Stimulated activated CD4-positive, alpha-beta T cell treated with anti-CD3 and anti-CD28 coated beads, Interleukin-15, amount 100 ng/mL, for 1 hour (primary cell): ENCODE measurements at places on chromosomes 6 and 20.

DNA sequence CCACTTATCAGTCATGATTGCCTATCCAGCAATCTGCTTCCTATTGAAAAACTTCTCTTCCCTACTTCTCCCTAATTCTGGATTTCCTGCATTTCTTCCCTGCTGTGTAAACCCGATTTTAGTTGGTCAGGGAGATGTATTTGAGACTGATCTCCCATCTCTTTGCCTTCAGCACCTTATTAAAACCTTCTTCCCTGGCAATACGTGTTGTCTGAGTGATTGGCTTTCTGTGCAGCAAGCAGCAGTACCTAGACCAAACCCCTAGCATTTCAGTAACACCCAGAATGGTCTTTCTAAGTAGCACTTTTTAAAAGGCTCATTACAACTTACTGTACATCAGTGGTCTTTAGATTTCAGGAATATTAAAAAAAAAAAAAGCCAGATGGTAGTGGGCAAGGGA lies 99.1 kb upstream of the PDE10A start:
- DNase-seq = no peak

DNA sequence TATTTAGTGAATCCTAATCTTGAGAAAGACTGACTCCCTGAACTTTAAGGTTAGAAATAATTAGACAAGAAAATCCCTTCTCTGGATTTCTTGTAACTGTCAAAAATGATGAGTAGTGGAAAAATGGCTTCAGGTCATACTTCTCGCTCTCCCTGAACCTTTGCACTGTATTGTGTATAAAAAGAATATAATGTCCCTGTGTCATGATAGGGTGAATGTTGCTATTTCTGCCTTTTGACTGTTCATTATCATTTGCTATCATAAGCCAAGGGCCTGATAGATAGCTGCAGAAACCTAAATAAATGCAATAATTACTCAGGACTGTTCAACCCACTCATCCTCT lies 39.3 kb downstream of the ALDH8A1 start:
- no peak for DNase-seq

DNA sequence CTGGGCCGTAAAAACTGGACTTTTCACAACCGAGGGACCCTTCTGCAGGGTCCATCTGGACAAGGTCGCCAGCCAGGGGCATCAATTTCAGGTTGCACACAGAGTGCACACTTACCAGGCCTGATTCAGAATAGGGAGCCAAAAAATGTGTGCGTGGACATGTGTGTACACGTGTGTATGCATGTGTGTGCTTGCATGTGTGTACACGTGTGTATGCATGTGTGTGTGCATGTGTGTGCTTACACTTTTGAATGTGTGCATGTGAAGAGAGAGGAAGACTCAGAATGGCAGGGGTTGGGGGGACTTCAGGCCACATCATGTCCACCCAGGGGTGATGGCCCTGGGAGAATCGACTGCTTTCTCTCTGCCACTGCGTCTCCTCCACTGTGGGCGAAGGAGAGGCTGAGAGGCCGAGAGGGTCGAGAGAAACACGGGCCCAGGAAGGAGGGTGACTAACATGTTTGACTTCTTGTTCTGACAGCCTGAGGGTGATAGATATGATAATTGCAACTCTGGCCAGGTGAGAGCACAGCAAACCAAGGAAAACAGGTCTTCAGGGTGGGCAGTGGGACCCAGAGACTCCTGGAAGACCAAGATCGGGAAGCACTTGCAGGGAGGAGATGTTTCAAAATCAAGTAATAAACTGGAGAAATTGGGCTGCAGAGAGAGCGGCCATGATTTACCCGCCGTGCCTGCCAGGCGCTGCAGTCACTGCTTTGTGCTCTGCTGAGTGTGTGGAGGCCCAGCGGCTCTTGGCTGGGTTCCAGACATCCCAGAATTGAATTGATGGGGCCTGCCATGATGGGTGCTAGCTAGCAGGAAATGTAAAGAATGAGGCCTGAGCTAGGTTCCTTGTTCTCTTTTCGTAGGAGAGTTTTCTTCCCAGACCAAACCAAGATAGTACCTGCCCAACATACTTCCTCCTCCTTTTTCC lies 310.8 kb downstream of the QKI start:
- DNase-seq = no peak

DNA sequence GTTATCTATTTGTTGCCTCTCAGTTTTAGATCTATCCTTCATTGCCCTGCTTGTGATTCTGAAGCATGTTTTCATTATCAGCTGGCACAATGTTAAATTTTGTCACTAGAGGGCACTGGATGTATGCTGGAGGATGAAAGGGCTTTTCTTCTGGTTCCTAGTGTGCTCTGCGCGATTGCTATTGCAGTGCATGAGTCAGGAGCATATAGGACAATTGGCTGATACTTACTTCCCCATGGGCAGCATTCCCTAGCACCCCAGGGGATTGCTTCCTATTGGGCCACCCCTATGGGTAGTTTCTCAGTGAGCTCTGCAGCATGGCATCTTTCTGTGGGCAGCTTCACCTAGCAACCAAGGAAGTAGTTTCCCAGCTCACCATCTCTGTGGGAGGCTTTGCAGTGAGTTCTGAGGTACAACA lies 280.3 kb upstream of the SYNCRIP start:
- no peak for DNase-seq
